ENCODE measurements at places on chromosomes 12 and 14.

GRCh38 chr12:113030875-113031525 is 25.5 kb upstream of the DTX1 start:
- DNase-seq, result peak; percentile 14

- no peak for DNase-seq
These were observed 26.4 kb downstream of the PPTC7 start for GRCh38 chr12:110556705-110557104.

- DNase-seq, result no peak
These were observed 17.9 kb upstream of the TC2N start for GRCh38 chr14:91885113-91885712.

DNA sequence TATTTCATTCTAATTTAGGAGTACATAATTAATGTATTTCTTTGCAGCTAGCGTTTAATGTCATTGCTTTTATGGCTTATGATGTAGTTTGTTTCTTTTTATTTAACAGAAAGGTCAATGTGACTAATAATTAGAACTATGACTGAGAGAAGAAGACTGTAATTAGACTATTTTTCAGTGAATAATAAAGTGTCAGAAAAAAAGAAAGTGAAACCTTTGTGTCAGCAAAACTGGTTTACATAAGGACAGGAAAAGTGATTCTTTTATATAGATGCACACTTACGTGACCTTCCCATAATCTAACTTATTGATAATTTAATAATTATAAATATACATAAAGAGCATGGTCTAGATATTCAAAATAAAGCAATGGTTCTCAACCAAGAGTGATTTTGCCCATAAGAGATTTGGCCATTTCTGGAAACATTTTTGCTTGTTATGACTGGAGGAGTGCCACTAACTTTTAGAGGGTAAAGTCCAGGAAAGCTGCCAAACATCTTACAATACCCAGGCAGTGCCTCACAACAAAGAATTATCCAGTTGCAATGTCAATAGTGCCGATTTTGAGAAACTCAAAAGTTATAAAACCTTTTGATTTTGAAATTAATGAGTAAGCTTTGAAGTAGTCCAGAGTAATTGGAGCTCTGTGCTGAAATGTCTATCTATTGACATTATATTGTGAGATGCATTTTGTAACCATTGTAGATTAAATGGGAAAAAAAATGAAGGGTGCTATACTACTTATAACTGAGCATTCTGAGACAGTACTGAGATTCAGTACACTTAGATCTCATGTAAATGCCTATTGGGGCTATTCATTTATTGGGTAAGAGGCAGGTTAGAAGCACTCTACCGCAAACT is 227.1 kb downstream of the C12orf50 start:
- no peak for DNase-seq

GRCh38 chr14:47226877-47227520 is 448.4 kb downstream of the MDGA2 start:
- no peak for DNase-seq

DNA sequence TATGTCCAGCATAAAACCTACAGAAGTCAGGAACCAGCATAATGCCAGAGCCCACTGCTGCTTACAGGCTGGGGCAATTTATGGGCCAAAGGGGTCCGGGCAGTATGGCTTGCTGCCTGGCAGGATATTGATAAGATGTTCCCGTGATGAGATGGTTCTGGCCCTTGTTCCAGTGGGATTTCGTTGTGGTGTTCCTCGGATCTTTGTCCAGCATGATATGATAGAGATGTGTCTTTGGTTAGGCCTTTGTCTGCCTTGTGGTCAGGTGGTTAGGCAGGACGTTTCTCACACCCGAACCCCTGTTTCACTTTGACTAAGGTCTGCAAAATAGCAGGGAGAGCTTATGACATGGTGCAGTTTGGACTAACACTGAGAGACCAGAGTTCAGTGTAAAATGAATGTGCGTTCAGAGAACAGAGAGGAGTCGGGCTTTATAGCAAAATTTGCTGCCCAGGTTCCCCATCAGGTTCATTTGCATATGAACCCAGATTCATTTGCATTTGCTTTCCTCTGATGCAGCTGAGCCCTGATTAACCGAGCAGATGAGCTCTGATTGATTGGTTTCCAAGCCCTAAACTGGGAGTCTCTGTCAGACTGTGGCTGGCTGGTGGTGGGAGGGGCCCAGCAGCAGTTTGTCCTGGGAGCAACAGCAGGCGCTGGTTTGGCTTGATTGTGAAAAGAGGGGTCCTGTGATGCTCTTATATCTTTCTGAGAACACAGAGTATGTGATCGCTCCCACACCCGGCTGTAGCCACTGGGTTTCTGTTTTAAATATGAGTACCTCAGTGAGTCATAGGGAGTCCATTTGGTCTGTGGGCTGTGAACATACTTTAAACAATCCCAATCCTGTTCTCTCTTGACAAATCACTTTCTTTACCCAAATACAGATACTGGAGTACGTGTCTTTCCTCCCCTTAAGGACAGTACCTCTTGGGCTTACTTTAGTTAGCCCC is 156.3 kb upstream of the PZP start:
- DNase-seq, result peak; percentile 72

DNA sequence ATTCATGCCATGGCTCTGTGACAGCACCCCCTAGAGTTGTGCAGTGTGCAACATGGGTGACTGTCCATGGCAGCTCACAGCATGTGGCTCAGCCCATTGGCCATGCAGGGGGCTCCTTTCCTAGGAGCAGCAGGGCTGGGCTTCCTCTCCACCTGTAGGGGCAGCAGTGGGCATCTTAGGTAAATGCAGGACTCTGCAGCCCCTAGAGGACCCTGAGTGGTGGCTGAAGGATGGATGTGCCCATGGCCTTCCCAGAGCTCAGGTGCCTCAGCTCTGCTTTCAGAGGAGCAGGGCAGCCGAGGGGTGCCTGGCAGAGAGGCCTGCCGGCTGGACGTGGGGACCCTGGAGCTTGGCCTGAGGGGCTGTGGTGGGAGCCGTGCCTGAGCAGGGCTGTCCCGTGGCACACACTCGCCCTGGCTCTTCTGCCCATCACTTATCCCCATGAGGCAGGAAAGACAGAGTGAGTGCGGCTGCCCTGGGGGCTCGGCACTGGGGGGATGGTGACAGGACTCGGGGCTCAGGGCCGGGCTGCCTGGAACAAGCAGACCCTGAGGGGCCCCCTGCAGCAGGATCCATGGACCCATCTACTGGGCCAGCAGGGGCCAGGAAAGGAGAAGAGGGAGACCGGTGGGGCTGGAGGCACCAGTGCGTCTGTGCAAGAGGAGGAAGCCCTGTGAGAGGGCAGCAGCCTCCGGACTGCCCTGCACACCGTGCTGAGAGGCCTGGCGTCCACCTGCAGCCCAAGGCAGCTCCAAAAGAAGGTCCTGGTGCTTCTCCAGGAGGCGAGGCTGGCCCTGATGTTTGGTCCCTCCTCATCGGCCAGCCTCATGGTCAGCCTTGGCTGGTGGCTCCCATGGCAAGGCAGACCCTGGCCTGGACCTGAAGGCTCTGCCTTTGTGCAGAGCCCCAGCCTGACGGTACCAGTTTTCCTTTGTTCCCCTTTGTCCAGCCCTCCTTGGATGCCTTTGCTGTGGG is 7.6 kb downstream of the ADSS1 start:
- DNase-seq, result no peak

GRCh38 chr14:21056520-21057163 is 980 bp upstream of the RNASE8 start:
- no peak for DNase-seq

DNA sequence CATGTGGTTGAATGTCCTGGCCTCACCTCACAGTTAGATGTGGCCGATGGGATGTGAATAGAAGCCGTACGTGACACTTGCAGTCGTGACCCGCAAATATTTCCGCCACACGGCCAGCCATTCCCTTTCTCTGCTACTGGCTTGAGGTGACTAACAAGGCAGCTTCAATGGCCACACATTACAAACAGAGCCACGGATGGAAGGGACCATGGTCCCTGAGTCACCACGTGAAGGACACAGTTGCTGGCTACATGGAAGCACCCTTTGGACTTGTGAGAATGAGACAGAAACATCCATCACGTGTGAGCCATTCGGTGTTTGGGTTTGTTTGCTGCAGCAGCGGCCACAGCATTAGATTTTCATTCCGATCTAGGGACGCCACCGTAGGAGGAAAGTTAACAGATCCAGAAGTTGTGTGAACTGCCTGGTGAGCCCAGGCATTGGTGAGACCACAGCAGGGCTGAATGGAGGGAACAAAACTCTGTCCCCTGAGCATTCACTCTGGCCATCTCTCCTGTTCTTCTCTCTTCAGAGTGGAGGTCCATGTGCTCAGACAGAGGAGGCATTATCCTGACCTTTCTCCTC is 33.5 kb upstream of the ADGRD1 start:
- no peak for DNase-seq
